ENCODE measurements at places on chromosomes 3 and 15.
A peak's percentile ranks its signal among the peaks of the same experiment; 100 is the strongest.

DNA sequence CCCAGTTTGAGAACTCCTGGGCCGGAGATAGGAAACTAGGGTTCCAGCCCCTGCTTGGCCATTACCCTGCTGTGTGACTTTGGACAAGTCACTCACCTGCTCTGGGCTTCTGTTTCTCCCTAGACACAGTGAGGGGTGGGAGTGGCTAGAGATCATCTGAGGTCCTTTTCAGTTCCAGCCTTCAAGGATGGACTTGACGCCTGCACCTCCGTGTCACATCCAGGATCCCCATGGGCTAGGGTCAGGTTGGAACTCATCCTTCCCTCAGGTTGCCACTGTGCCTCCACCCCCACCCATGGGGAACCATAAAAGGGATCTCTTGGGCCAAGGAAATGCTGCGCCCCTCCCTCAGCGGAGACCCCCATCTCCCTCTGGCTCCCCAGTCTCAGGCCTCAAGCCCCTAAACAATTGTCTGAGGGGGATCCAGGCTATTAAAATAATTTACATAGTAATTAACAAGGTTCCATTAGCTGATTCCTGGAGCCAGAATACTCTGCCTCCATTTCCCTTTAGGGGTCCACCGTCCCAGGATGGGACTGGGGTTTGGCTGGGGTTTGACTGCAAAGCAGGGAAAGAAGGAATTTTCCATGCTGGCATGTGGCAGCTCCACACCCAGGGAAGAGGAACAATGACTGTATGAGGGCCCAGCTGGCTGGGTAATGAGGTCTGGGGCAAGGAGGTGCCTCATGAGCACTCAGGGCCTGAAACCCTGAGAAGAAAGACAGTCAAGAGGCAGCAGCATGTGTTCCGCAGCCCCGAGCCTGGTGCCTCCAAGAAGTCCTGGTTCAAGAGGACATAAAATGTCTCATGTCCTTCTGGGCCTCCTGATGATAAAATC lies 177.7 kb downstream of the SMAD6 start:
- no peak for DNase-seq

GRCh38 chr15:63735449-63735848 lies 98.3 kb downstream of the HERC1 start:
- no peak for DNase-seq

DNA sequence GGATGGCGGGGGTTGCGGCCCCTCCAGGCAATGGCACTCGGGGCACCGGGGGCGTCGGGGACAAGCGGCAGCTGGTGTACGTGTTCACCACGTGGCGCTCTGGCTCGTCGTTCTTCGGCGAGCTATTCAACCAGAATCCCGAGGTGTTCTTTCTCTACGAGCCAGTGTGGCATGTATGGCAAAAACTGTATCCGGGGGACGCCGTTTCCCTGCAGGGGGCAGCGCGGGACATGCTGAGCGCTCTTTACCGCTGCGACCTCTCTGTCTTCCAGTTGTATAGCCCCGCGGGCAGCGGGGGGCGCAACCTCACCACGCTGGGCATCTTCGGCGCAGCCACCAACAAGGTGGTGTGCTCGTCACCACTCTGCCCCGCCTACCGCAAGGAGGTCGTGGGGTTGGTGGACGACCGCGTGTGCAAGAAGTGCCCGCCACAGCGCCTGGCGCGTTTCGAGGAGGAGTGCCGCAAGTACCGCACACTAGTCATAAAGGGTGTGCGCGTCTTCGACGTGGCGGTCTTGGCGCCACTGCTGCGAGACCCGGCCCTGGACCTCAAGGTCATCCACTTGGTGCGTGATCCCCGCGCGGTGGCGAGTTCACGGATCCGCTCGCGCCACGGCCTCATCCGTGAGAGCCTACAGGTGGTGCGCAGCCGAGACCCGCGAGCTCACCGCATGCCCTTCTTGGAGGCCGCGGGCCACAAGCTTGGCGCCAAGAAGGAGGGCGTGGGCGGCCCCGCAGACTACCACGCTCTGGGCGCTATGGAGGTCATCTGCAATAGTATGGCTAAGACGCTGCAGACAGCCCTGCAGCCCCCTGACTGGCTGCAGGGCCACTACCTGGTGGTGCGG lies 1.9 kb downstream of the CHST2 start:
- DNase-seq = peak; percentile 7

GRCh38 chr3:129383292-129383860 lies 45.1 kb downstream of the EFCAB12 start:
- DNase-seq = peak; percentile 43

- no peak for DNase-seq
These were observed 19.8 kb downstream of the MORC1 start for GRCh38 chr3:109098079-109098644.

GRCh38 chr15:56964182-56964581 lies 45.7 kb downstream of the TCF12 start:
- no peak for DNase-seq

GRCh38 chr3:185316740-185317412 lies 46.1 kb upstream of the MAP3K13 start:
- DNase-seq = no peak

- DNase-seq = no peak
These were observed 68.8 kb downstream of the APBA2 start for GRCh38 chr15:28954466-28955159.

DNA sequence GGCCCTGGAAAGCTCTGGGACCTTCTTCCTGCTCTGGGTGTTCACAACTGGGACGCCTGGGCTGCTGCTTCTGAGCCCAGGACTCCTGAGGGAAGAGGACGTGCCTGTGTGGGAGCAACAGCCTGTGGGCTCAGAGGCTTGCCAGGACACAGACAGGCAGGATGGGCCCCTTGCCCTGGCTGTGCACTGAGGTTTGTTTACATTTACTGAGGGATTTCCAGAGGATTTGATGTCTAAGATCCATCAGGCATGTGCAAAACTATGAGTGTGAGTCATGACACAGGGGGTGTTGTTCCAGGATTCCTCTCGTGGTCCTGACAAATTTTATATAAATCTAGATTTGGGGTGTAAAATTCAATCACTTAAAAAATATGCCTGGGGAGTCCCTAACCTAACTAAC lies 10.6 kb downstream of the CCR9 start:
- DNase-seq = no peak

DNA sequence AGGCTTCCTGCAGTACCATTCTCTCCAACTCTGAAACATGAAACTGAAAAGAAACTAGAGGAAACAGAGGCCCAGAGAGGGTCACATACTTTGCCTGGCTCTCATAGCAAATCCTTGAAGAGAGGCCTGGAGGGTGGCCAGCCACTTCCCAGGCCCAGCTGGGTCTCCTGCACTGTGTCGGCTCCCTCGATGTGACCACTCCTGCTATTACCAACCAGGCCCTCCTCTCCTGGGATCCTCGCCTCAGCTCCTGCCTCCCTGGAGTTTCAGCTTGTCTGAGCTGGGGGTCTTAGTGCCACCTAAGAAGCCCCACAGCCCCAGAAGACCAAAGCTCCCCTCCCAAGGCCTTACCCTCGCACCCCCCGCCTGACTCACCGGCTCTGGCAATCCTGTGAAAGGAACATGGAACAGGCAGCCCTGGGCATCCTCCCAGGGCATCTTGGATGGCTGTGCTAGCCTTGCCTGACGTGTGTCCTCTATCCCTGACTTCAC lies 4.6 kb downstream of the LOXL1 start:
- no peak for DNase-seq

DNA sequence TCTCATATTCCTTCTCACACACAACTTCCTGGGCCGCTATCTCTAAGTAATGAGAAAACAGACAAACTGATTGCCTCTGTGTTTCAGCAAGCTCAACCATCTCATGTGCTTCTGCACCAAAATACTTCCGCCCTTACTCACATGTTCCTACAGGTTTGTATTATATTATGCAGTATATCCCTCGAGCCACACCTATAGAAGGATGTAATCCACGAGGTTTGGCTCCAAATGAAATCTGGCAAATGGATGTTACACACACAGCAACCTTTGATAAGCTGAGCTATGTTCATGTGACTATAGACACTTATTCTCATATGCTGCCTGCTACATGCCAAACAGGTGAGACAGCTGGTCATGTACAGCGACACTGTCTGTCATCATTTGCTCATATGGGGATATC lies 22.6 kb downstream of the CCRL2 start:
- DNase-seq = no peak

DNA sequence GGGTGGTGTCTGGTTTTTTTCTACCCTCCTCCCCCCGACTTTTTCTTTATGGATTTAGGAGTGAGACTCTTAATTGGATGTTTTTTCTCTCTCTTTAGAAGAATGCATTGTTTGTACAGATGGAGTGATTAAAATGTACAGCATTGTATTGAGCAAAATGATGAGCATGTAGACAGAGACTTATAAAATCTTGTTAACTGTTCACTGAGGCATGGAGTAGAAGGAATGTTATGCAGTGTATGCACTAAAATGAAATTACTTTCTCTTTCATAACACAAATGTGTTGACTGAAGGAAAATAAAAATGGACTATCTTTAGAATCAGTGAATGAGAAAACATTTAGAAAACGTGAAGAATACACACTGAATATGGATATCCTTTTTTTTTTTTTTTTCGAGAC lies 39.8 kb downstream of the ZFAND6 start:
- no peak for DNase-seq

GRCh38 chr3:61108247-61109019 lies 142.8 kb downstream of the FHIT start:
- no peak for DNase-seq
